C1 segment of cervical spinal cord (tissue), 14 donors: ENCODE measurements at places on chromosomes 2 and 18.

- no peak for DNase-seq
Measured at GRCh38 chr18:35589546-35589945, 8.0 kb downstream of the GALNT1 start.

GRCh38 chr18:44823286-44823685, 142.6 kb downstream of the SETBP1 start:
- DNase-seq: no peak

DNA sequence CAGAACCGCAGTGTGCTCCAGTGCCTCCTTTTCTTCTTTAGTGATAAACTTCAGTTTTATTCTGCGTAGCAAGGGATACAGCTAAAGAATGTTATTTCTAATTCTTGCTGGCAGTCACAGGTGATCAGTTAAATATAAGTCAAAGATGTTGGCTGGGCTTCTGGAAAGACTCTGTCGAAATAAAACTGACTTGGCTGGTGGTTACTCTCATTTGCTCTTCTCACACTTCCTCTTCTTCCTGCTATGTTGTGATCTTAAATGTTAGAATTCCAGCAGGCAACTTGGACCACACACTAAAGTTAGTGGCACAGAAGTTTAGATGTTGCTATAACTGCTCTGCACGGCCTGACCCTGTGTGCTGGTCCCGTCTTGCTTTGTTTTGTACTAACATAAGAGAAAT, 278.6 kb downstream of the CDH19 start:
- no peak for DNase-seq

DNA sequence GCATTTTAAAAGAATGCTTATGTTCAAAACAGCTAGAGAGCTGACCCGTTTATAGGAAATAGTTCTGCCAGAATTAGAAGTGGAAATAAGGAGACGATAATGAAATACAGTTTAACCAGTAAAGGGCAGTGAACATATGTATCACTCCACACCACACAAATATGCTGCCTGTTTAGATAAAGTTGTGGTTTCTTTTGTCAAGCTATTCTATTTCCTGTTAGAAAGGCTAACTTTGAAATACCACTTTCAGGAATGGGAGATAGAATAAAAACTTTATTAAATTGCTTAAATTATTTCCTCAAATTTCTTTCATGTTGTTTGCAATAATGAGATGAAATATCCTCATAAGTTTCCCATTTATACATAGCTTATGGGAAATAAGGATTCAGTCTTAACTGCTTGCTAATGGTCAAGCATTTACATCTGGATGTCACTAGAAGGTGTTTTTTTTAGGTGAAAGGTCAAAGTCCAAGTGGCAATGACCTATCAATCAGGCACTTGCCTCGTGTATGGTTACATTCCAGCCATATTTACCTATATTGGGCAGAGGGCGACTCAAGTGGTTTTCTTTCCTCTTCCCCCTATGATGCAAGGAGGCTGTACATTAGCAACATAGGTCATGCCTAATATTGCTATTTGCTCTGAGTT, 148.9 kb downstream of the ZEB2 start:
- DNase-seq: no peak

- no peak for DNase-seq
Measured at GRCh38 chr18:62438866-62439265, 84.0 kb upstream of the ZCCHC2 start.

DNA sequence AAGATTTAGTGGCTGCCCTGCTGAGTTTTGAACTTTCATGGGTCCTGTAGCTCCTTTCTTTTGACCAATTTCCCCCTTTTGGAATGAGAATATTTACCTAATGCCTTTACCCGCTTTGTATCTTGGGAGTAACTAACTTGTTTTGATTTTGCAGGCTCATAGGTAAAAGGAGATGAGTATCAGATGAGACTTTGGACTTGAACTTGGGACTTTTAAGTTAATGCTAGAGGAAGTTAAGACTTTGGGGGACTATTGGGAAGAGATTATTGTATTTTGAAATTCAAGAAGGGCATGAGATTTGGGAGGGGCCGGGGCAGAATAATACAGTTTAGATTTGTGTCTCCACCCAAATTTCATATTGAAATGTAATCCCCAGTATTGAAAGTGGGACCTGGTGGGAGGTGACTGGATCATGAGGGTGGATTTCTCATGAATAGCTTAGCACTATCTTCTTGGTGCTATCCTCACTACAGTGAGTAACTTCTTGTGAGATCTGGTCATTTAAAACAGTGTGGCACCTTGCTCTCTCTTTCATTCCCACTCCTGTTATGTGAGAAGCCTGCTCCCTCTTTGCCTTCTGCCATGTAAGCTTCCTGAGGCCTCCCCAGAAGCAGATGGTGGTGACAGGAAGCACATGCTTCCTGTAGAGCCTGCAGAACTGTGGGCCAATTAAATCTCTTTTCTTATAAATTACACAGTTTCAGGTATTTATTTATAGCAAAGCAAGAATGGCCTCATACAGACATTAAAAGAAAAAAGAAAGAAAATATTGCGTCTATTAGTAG, 6.1 kb downstream of the ADI1 start:
- DNase-seq: no peak

GRCh38 chr2:161625996-161626395, 1.8 kb downstream of the SLC4A10 start:
- DNase-seq: no peak

- no peak for DNase-seq
Measured at GRCh38 chr2:28282861-28283646, 109.6 kb upstream of the FOSL2 start.

DNA sequence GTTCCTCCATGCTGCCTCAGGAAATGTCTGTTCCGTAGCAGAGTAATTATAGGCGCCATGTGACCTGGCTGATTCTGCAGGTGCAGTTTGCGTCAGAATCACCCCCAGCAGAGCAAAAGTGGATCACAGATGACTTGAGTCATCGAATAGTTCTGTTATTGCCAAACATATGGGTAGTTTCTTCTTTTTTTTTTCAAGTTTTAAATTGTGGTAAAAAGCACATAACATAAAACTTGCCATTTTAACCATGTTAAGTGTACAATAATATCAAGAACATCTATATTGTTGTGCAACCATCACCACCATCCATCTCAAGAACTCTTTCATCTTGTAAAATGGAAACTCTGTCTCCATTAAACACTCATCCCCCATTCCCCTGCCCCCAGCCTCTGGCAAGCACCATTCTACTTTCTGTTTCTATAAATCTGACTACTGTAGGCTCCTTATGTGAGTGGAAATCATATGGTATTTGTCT, 177.7 kb upstream of the TWIST2 start:
- DNase-seq: no peak

GRCh38 chr2:24754985-24755705, 38.0 kb downstream of the PTRHD1 start:
- DNase-seq: no peak

DNA sequence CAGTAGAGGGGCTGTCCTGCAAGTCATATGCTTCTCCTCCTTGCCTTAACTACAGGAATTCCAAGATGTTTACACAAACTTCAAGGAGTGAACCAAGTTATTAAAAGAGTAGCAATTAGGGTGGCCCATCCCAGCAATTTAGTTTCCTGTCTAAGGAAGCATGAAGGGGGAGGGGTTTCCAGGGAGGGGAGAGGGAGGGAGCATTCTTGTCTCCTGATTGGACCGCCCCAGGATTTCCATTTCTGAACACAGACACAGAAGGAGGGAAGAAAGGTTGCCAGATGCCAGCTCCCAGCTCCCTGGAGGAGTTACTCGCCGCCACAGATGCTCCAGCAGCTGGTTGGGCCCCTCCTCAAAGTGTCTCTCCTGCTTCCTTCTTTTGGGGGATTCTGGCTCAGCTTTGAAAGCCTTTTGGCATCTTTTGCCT, 107.6 kb downstream of the TRIB2 start:
- DNase-seq: no peak

DNA sequence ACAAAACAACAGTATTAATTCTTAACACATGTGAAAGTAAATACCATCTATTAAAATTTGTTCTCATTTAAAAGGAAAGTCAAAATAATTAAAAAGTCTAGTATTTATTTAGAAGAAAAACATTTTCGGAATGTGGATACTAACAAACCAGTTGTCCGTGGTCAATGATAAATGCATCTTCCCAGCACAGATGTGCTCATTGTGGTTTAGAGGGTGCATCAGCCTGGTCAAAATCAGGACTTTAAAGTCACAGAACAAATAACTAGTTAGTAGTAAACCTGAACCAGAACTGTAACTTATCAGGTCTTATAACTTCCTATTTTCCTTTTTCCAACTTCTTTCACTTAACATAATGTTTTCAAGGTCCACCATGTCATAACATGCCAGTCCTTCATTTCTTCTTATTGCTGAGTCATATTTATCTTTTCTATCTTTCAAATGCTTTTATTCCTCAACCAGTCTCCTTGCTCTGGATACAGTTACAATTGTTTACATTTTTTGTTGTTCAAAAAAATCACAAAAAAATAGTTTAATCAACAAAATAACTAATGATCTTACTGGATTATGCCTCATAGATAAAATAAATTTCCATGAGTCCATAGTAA, 55.8 kb downstream of the ID2 start:
- no peak for DNase-seq

GRCh38 chr18:907115-907884, 2.6 kb downstream of the ADCYAP1 start:
- DNase-seq: no peak

- DNase-seq: peak; percentile 60
Measured at GRCh38 chr2:241636182-241637017, 558 bp downstream of the THAP4 start.

- DNase-seq: no peak
Measured at GRCh38 chr18:9691235-9691634, 16.9 kb upstream of the RAB31 start.
